ENCODE measurements at places on chromosomes 7 and 10.

- H3K36me3 ChIP-seq: no peaks in the 10 kb centered on the region
- peak overlapping the region; percentile 23 for H3K4me3 ChIP-seq
- DNase-seq: no peak
- no peak overlapping the region for H3K27ac ChIP-seq
- peaks cover 22% of the 10 kb centered on the region for H3K4me1 ChIP-seq
Observed at GRCh38 chr7:97025983-97026714, 1.5 kb upstream of the DLX5 start.

DNA sequence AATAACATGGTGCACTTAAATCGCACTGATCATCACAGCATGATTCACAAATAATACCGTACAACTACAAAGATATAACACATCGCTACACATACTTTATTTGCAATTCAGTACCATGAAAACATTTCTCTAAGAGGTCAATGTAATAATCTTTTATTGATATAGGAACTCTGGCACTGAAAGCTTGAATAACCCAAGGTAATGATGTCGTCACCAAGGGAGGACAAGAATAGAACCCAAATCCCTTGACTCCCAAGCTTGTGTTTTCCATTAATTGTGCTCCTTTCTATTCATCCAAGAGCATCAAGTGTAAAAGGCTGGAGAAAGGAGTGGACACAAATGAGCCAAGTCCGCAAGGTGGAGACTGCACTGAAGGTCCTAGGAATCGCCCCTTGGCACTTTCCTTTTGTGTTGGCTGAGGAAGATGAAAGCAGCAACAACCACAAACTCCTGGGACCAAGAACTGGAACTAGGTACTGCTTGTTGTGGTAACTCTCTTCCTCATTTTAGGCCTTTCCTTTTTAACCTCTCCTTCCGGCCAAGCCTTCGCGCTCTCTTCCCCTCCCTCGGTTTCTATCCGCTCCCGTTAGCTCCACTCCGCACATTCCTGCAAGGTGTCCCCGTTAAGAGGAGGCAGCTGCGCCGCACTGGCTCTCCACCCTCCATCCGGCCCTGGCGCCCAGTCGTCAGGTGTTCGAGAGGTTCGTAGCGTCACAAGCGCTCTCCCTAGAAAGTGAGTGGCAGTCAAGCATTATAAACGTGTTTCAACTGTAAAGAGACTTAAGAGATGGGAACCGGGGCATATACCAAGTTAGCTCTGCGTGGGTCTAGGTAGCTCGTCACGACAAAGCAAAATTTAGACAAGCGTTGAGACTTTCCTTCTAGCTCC is 1.0 kb upstream of the CBLL1 start:
- no peak for DNase-seq
- no peaks in the 10 kb centered on the region for H3K36me3 ChIP-seq
- H3K4me1 ChIP-seq: peaks cover 42% of the 10 kb centered on the region
- peak overlapping the region; percentile 98 for H3K27ac ChIP-seq
- peak overlapping the region; percentile 97 for H3K4me3 ChIP-seq

DNA sequence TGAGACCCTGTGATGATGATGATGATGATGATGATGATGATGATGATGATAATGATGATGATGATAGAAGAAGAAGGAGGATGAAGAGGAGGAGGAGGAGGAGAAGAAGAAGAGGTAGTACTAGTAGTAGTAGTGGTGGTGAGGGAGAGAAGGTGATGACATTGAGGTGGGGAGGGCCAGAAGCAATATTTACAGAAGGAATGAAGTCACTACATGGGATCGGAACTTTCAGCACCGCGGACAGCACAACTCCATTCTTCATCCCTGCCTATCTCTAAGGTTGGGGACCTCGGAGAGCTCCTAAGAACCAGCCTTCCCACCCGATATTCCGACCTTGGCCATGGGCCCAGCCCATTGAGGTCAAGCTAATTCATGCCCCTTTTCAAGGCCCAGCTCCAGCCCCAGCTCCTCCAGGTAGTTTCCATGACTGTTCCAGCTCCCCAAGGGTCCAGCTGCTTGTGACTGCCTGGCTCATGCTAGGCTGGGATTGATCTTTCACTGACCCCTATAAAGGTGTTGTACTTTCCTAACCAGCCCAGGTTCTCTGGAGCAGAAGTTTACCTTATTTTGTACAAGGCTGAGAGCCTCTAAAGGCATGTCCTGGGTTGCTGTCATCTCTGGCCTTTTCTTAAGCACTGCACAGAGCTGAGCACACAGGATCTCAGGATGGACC is 10.3 kb downstream of the CRHR2 start:
- no peaks in the 10 kb centered on the region for H3K36me3 ChIP-seq
- no peak for DNase-seq
- peaks cover 3% of the 10 kb centered on the region for H3K27me3 ChIP-seq
- no peak overlapping the region for H3K4me3 ChIP-seq

DNA sequence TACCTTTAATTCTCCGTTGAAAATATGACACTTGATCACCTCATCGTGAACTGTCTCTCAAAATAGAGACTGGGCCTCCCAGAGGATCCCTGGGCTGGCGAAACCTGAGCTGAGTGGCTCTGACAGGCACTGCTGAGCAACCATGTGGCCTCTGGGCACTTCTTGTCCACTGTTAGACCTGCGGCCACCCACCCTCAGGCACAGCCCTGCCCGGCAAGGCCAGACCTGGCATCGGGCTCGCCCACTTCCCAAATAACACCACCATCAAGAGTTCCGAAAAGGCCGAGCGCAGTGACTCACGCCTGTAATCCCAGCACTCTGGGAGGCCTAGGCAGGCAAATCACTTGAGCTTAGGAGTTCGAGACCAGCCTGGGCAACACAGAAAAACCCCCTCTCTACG is 82.5 kb downstream of the COBL start:
- no peak for DNase-seq
- H3K4me1 ChIP-seq: no peaks in the 10 kb centered on the region
- no peak overlapping the region for H3K4me3 ChIP-seq
- no peaks in the 10 kb centered on the region for H3K36me3 ChIP-seq

DNA sequence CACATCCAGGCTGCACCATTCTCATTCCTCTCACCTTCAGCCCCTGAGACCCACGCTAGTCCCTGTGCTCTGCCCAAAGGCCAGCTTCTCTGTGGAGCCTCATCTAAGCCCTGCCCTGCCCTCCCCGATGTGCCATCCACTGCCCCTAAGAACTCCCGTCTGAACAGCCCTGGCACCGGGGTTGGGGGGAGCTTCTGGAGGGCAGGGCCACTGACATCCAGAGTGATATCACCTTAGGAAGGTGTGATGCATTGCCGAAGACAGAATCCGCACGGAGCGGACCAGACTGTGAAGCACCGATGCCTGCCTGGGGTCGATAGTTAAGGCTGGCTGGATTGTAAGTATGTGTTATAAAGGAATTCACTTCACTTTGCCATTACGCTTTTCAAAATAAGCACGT is 511.0 kb downstream of the PTPRN2 start:
- no peak overlapping the region for H3K27ac ChIP-seq
- H3K4me1 ChIP-seq: no peaks in the 10 kb centered on the region
- DNase-seq: no peak
- H3K27me3 ChIP-seq: no peaks in the 10 kb centered on the region

DNA sequence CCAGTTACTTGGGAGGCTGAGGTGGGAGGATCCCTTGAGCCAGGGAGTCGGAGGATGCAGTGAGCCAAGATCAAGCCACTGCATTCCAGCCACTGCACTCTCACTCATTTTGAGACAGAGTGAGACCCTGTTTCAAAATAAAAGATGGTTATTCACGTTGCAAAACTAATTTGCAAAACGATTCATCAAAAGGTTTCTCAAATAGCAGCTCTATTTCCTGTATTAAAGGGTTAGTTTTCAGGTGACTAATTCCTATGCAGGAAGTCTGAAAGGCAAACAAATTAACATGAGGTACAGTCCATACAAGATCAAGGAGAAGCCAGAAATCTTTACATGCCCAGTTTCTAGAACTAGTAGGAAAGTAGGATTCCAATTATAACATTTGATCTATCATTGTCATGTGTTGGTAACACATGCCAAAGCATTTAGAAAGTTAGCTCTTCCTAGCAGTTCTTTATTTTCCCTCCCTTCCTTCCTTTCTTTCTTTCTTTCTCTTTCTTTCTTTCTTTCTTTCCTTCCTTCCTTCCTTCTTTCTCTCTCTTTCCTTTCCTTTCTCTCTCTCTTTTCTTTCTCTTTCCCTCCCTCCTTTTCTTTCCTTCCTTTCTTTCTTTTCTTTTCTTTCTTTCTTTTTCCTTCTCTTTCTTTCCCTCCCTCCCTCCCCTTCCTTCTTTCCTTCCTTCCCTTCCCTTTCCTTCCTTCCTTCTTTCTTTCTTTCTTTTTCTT is 49.3 kb downstream of the DENND2A start:
- peaks cover 9% of the 10 kb centered on the region for H3K27me3 ChIP-seq
- no peak overlapping the region for H3K27ac ChIP-seq
- H3K36me3 ChIP-seq: no peaks in the 10 kb centered on the region
- H3K4me3 ChIP-seq: no peak overlapping the region
- no peak for DNase-seq

GRCh38 chr10:127194111-127194510 is 2.3 kb downstream of the INSYN2A start:
- no peak overlapping the region for H3K27ac ChIP-seq
- H3K36me3 ChIP-seq: no peaks in the 10 kb centered on the region
- DNase-seq: no peak
- no peaks in the 10 kb centered on the region for H3K4me1 ChIP-seq
- no peaks in the 10 kb centered on the region for H3K27me3 ChIP-seq

- no peak overlapping the region for H3K27ac ChIP-seq
- H3K36me3 ChIP-seq: no peaks in the 10 kb centered on the region
- no peaks in the 10 kb centered on the region for H3K27me3 ChIP-seq
- no peaks in the 10 kb centered on the region for H3K4me1 ChIP-seq
Observed at GRCh38 chr10:112755446-112756234, 194.4 kb upstream of the TCF7L2 start.

DNA sequence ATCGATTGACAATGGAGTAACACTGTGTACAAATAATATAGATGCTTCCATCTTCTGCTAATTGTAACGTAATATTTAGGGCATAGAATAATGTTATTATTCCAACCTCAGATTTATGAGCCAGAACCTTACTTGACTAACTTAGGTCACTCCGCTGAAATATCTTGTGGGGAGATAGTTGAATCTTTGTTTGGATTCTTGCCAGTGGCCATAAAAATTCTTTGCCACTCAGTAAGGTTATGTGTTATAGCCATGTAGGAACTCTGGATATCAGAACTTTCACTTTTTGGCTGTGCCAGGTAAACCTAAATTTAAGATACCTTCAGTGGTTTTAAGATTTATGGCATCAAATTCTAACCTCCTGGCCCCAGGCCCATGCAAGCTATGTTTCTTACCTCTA is 197.6 kb downstream of the WDR11 start:
- H3K27me3 ChIP-seq: no peaks in the 10 kb centered on the region
- no peak overlapping the region for H3K4me3 ChIP-seq
- no peaks in the 10 kb centered on the region for H3K36me3 ChIP-seq
- no peak for DNase-seq
- no peak overlapping the region for H3K27ac ChIP-seq

DNA sequence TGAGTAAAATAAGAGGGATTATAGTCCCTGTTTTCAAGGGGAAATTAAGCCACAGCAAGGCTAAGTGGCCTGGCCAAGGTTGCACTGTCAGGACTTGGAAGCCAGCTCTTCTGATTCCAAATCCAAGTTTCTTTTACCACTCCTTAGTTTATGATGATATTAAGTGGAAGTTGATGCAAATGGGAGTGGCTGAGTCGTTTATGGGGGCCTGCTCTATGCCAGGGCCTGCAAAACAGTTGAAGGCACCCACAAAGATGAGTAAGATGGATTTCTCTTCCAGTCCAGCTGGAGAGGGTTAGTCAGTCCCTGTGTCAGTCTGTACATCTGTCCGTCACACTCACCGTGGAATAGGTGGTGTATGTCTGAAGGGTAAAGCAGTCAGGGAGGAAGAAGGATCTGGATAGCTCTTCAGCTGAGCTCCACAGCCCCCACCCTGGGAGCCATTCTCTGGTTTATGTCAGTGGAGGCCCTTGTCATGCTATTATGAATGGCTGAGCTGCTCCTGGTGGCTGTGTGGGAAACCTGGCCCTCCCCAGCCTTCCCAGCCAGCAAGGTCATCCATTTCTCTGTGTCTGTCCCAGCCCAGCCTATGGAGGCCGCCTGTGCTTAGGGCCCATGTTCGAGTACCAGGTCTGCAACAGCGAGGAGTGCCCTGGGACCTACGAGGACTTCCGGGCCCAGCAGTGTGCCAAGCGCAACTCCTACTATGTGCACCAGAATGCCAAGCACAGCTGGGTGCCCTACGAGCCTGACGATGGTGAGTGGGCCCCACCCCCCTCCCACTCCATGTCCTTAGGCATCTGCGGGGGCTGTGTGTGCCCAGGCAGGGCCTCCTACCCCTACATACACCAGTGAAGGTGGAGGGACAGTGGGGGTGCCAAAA is 44.5 kb downstream of the TBATA start:
- H3K36me3 ChIP-seq: no peaks in the 10 kb centered on the region
- no peak overlapping the region for H3K4me3 ChIP-seq
- no peaks in the 10 kb centered on the region for H3K4me1 ChIP-seq
- DNase-seq: no peak
- peak overlapping the region; percentile 25 for H3K27ac ChIP-seq

GRCh38 chr10:71075086-71075758 is 137.1 kb upstream of the UNC5B start:
- H3K4me3 ChIP-seq: no peak overlapping the region
- no peak overlapping the region for H3K27ac ChIP-seq
- H3K4me1 ChIP-seq: no peaks in the 10 kb centered on the region
- no peaks in the 10 kb centered on the region for H3K27me3 ChIP-seq
- no peaks in the 10 kb centered on the region for H3K36me3 ChIP-seq
- DNase-seq: no peak

GRCh38 chr7:100435401-100436304 is 644 bp downstream of the PPP1R35 start:
- no peaks in the 10 kb centered on the region for H3K27me3 ChIP-seq
- DNase-seq: peak; percentile 53
- peak overlapping the region; percentile 65 for H3K4me3 ChIP-seq
- peaks cover 15% of the 10 kb centered on the region for H3K36me3 ChIP-seq

- no peak overlapping the region for H3K27ac ChIP-seq
- no peak overlapping the region for H3K4me3 ChIP-seq
- DNase-seq: no peak
- no peaks in the 10 kb centered on the region for H3K27me3 ChIP-seq
- no peaks in the 10 kb centered on the region for H3K4me1 ChIP-seq
Observed at GRCh38 chr10:132045324-132045723, 20.4 kb upstream of the JAKMIP3 start.

DNA sequence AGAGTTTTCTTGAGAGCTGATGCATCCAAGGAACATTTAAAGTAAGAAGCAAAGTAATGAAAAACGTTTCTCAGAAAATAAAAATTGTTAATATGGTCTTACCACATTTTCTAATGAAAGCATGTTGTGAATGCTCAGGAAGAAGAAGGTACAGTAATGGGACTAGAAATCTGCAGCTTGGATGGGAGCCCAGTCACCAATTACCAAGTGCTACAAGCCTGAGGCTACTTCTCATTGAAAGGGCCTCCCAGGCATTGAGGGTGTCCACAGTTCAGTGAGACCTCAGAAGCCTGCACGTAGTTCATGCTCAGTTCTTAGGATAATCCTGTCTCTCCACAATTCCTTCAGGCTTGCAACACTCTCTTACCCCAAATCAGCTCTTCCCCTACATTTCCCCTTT is 17.6 kb downstream of the PTN start:
- no peak overlapping the region for H3K27ac ChIP-seq
- H3K4me1 ChIP-seq: no peaks in the 10 kb centered on the region
- DNase-seq: no peak
- no peaks in the 10 kb centered on the region for H3K36me3 ChIP-seq

All from CD8-positive, alpha-beta memory T cell (primary cell).